Right lobe of liver (tissue), 6 donors: ENCODE measurements at places on chromosomes 3 and 15.

GRCh38 chr3:4245671-4246070 lies 57.5 kb upstream of the SETMAR start:
- no peak for DNase-seq

DNA sequence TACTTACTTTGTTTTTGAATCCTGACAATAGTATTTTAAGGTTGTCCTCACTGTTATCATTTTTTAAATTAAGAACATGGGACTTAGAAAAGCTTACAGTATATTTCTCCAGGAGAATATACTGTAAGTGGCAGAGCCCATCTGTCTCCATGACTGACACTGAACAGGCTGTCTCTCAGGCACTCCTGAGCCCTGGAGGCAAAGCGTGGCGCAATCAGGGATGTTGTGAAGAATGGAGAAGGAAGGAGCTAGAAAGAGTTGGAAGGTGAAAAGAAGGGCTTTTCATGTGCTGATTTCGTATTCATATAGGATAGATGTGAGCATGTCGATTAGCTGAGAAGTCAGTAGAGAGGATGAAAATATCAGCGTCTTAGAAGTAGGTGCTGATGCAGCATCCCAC lies 41.5 kb downstream of the FGF12 start:
- no peak for DNase-seq

DNA sequence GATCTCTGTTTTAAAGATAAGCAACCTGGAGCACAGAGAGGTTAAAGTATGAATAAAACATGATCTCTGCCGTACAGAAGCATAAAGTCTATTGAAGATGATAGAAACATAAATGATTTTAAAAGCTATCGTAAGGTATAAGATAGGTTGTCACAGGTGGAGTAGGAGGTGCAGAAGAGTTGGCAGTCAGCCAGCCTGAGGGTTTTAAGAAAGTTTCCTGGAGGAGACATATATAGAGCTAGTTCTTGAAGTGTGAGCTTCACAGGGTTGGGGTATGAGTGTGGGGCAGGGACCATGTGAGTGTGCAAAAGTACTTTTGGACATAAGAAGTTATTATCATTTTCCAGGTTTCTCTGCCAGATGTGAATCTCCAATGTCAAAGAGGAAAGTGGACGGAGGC lies 3.9 kb upstream of the FGF12 start:
- DNase-seq, result no peak

DNA sequence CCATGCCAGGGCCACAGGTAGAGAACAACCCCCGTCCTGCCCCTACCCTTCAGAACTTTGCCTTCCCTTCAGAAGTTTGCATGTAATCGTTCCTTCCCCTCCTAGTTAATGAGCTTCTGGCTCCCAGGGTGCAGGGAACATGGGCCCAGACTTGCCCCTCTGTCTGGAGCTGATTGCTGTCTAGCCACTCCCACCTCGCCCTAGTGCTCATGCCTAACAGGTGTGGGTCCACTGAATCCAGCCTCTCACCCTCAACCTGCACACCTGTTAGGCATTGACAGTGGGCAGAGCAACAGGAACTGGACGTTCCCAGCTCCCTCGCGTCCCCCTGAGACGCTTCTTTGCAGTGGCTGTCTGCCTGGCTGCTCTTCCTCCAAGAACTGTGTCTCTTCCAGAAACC lies 40.3 kb downstream of the WNT5A start:
- no peak for DNase-seq

DNA sequence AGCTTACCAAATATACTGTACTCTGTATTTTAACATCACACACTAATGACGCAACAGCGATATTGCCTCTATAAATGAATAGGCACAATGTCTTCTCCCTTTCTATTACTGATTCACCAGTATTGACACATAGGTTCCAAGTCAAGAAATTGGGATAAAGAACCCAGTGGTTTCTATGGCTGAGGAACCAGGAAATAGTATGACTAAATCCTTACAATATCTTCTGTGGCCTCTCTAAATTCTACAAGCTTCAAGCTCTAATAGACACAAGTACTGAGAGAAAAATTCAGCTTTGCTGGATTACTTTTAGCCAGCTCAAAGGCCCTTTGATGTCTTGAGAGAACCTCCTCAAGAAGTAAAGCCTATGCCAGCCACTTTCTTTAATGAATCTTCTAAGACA lies 162.5 kb downstream of the DPH6 start:
- no peak for DNase-seq

- no peak for DNase-seq
These were observed 5.8 kb upstream of the PLD1 start for GRCh38 chr3:171815973-171816595.

DNA sequence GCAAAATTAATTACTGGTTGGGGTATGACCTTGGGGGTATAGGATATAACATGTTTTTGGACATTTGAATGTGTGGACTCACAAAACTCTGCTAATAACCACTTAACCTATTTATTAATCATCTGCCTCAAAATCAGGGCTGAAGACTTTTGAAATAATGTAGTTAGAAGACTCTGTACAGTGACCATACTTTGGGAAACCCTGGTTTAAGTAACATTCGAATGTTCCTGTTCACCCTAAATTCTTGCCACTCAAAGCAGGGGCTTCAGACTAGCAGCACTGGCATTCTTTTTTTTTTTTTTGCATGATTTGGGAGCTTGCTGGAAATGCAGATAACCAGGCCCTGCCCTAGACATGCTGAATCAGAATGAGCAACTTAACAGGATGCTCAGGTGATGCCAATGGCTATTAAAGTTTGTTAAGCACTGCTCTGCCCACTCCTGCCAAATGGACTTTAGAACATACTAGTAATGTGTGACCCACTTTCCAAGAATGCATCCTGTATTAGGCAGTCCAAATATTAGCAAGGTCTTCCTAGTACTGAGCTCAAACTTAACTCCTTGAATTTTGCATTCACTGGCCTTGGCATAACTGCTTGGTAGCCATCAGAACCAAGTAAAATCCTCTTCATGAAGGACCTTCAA lies 12.7 kb upstream of the ST3GAL6 start:
- no peak for DNase-seq

- DNase-seq, result no peak
These were observed 55.9 kb downstream of the IFT80 start for GRCh38 chr3:160343132-160343531.

DNA sequence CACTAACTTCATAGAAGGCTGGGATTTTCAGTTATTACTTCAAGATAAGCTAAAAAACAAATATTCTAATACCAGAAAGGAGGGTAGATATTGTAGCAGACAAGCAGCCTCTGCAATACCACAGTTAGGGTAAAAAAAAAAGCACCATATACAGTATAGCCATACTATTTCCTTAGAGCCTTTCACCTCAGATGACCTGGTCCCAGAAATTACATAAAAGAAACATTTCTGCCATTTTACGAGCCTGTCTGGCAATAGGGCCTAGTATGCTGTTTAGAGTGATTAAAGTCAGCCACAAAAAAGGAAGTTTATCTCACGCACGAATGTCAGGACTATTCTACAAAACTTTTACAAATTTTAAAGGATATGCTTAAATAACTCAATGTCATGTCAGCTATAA lies 1016.6 kb downstream of the PLOD2 start:
- DNase-seq, result no peak

DNA sequence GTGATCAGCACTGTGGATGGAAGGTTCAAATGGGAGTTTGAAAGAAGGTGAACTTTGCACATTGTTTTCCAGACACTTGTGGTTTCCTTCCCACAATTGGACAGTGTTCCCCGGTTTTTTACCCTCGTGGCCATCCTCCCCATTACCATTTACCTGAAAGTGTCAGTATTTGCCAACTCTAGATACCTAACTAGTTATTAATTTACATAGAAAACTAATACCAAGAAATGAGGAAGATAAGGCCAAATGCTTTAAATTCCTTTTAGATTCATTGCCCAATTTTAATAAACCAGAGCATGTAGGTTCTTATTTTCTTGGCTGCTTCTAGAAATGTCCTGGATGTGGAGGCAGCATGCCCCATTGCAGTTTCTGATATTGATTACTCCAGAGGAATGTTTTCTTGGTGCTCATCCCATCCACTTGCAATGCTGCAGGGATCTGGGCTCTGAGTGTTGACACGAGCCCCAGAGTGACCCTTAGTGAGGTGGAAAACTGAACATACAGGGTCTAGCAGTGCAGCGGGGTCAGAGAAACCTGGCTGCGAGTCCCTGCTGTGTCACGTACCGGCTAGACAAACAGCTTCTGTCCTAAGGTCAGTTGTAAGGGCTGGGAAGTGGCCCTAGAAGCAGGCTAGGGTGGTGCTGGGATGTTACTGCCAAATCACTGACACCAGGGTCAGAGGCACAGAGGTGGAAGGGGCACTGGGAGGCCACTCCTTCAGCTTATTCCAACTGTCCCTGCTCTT lies 23.5 kb downstream of the LSM3 start:
- peak; percentile 92 for DNase-seq

GRCh38 chr3:186779204-186779603 lies 4.2 kb upstream of the EIF4A2 start:
- no peak for DNase-seq

DNA sequence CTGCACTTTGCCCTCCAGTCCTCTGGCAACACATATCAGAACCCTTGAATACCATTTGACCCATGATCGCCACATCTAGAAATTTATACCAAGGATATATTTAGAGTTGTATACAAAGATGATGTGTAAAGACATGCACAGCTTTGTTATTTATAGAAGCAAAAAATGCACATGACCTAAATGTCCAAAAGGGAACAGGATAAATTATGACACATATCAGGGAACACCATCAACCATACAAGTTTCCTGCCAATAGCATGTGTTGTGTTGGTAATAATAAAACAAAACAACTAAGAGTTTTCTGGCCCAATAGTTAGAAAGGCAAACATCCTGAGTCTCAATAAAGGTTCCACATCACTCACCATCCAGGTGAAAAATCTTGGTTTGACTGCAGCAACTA lies 51.5 kb downstream of the AAGAB start:
- no peak for DNase-seq

GRCh38 chr15:68330901-68331300 lies 53.4 kb downstream of the FEM1B start:
- no peak for DNase-seq

GRCh38 chr15:40762919-40763800 lies 708 bp upstream of the GCHFR start:
- peak; percentile 94 for DNase-seq

GRCh38 chr3:172984914-172985313 lies 156.1 kb downstream of the SPATA16 start:
- no peak for DNase-seq

GRCh38 chr15:100623301-100623700 lies 20.9 kb downstream of the ASB7 start:
- DNase-seq, result no peak

DNA sequence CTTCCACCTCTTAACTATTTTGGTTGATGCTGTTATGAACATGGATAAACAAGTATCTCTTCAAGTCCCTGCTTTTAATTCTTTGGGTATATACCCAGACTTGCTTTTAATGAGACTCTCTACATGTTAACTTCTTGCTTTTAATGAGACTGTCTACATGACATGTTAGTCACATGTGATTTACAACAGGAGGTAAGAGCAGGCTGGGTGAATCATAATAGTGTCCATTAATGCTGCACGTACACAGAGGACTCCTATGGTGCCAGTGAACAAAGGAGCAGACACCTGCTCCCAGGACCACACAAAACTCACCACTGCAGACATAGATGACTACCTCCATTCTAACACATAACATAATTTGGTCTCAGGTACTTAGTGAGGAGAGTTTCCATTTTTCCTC lies 273.4 kb upstream of the NSMCE3 start:
- no peak for DNase-seq

GRCh38 chr3:180189310-180189648 lies 152.5 kb upstream of the PEX5L start:
- DNase-seq, result no peak

DNA sequence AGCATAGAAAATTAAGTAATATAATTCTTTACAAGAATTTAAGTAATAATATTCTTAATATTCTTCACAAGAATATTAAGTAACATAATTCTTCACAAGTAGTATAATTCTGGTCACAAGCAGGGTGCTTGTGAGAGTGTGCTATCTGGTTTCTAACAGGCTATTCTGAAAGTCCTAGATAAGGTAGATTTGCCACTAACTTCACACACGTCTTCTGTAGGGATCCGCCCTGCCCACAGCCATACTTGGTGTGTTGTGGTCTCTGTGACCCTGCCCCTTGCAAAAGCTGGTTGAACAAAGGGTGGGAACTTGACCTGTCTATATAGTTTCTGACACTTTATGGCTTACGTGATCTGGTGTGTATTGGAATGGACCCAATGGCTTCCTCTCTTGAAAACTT lies 253.4 kb upstream of the MDFIC2 start:
- DNase-seq, result no peak

- no peak for DNase-seq
These were observed 43.0 kb downstream of the CTXND1 start for GRCh38 chr15:80208758-80209734.

GRCh38 chr3:51559411-51559888 lies 20.9 kb downstream of the RAD54L2 start:
- DNase-seq, result no peak

- DNase-seq, result no peak
These were observed 40.5 kb upstream of the ARPP21 start for GRCh38 chr3:35598804-35599203.

DNA sequence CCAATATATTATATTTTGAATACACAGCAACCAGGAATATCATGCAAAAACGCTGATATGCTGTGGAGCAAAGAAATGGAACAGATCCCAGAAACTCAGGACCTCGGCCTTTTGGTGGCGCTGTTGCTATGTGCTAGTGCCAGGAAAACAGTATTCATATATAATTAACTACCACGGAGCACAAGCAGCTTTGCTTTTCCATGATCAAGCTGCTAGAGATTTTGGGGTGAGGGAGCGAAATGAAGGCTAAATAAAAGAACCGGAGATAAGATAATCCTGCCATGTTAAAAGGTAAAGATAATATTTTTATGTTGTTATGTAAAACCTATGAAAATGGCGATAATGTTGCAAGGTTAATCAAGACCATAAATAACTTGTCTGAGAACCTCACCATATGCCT lies 157.7 kb upstream of the FAM3D start:
- DNase-seq, result peak; percentile 44

GRCh38 chr15:64017082-64017588 lies 29.1 kb downstream of the DAPK2 start:
- no peak for DNase-seq

DNA sequence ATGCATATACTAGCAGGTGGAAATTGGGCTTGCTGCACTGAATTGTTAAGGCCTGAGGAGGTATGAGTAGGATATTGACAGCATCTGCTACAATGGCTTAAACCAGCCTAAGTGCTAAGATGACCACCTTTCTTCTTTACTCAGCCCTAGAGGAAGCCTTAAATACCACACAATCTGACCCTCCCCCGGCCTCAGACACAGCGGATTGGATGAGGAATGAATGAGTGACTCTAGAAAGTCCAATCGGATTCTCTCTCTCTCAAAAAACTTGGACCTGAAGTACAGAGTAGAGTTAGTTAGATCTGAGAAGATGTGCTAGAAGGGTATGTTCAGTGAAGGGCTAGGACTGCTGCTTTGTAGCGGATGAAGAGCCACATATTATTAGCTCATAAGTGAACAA lies 39.9 kb upstream of the C3orf49 start:
- DNase-seq, result no peak
